ENCODE measurements at places on chromosomes 1 and 21. TPM values are rescaled to one million over a fixed set of nuclear protein-coding genes. Genes with fewer than 3 reads are reported as not detected.

Gene SELENBP1
- polyA plus RNA-seq: 24.0 TPM

Gene GABRD
- 1.5 TPM for polyA plus RNA-seq

- DNase-seq: no peak
These were observed 47.6 kb upstream of the ABCG1 start for GRCh38 chr21:42171091-42172053.

DNA sequence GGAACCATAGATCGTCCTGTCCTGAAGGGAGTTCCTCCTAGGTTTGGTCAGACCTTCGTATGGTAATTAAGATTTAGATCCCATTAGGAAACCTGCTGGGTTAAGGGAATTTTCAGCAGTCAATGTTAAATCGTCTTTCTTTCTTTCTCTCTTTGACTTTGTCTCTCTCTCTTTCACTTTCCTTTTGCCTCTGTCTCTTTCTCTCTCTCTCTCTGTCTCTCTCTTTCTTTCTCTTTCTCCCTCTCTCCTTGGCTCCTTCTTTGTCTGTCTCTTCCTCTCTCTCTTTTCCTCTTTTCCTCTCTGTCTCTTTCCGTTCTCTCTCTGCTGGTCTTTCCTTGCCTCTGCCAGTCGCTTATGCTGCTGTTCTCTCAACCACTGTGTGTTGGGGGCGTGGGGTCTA, 8.7 kb downstream of the OR2W3 start:
- DNase-seq: no peak

Gene C8B
- not detected for polyA plus RNA-seq

Gene BSND
- polyA plus RNA-seq: 0.04 TPM

- peak; percentile 21 for DNase-seq
These were observed 313.5 kb downstream of the ZNF326 start for GRCh38 chr1:90308421-90308820.

GRCh38 chr1:28258628-28259251, 578 bp upstream of the SESN2 start:
- DNase-seq: no peak

Gene KCNE2
- 0.52 TPM for polyA plus RNA-seq

Gene GJA9
- 0.39 TPM for polyA plus RNA-seq

Gene CCDC18
- 6.2 TPM for polyA plus RNA-seq

- no peak for DNase-seq
These were observed 3.0 kb downstream of the PEAR1 start for GRCh38 chr1:156896490-156897033.

DNA sequence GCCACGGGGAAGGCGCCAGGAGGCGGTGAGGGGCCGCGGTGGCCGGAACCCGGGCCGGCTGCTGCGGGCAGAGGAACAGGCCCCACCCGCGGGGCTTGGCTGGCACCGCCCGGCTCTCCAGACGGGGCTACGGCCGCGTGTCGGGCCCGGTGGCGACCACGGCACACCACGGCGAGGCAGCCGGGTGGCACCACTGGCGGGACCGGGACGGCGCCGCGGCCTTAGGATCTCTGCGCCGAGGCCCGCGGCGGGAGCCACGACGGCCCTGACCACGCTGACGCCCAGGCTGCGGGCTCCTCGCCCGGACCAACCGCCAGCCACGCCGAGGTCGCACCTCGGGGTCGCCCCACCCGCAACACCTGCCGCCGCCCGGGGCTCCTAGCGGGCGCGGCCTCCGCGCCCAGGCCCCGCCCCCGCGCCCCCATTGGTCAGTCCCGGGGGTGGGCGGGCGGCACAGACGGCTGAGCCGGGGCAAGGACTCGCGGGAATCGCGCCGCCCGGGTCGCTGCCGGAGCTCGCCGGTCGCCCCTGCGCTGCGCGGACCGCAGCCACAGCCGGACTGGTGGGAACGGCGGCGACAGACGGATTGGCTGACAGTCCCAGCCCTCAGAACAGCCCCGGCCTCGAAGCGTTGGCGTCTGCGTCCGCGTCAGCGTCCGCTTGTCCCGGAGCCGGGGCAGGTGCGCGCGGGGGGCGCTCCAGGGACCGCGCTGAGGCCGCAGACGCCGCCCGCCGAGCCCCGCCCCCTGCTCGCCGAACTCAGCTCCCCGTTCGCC, at the start of gene BMP8A:
Gene BMP8A (plus strand): TSS at position 491 of the 776 bp plus-strand sequence. CDS start 356 bp downstream, outside the sequence.
- peak; percentile 36 for DNase-seq

Gene SFN
- 0.37 TPM for polyA plus RNA-seq

DNA sequence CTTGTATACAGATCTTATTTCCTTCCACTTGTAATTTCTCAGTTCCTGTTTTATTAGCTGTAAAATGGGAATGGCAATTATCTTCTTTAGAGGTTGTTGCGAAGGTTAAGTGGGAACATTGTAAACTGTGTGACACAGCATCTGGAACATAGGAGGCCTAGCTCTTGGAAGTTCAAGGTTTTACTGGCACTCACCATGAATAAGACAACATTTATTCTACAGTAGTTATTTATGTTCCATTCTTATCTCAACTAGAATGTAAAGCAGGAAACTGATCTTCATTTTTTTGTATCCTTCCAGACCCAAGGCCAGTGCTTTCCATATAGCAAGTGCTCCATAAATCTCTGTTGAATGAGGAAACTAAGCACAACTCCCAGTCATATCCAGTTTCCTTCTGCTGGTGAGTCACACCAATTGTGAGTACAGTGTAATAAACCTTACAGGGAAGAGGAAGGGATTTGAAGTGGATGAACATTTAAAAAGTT, 1.4 kb downstream of the BCL10 start:
- no peak for DNase-seq

DNA sequence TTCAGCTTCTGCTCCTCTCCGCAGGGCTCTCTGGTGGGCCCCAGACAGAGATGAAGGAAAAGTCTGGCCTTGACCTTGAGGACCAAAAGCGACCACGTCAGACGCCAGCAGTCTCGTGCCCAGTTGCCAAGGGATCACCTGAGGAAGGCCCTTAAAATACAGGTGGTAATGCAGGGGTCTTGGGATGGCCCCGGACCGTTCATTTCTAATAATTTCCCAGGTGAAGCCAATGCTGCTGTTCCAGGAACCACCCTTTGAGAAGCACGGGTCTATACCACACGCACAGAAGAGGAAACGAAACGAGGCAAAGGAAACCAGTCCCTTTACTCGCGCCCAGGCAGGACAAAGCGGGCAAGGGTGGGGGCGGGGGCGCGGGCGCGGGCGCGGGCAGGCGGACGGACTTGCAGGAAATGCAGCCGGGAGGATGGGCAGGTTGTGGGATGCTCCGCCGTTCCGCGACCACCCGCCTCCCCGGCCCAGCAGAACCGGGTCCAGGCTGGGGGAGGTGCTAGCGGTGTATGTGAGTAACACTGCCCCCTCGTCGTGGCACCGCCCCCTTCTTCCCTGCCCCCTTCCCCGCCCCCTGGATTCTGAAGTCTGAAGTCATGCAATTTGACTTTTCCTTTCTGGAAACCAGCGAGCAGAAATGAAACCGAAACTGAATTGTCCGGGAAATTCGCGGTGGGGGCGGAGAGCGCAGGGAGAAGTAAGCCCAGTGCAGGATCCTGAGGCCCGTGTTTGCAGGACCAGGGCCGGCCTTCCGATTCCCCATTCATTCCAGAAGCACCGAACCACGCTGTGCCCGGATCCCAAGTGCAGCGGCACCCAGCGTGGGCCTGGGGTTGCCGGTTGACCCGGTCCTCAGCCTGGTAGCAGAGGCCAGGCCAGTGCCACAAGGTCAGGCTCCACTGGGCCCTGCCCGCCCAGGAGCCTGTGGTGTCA, 5.8 kb upstream of the MX1 start:
- DNase-seq: peak; percentile 93

- no peak for DNase-seq
These were observed 8.7 kb downstream of the EEIG2 start for GRCh38 chr1:108568589-108568988.

Gene APOBEC4
- polyA plus RNA-seq: not detected

- DNase-seq: peak; percentile 23
These were observed 8.8 kb upstream of the NLRP3 start for GRCh38 chr1:247407180-247407616.

Gene FMN2
- 0.69 TPM for polyA plus RNA-seq

Gene AMY2A
- polyA plus RNA-seq: not detected

DNA sequence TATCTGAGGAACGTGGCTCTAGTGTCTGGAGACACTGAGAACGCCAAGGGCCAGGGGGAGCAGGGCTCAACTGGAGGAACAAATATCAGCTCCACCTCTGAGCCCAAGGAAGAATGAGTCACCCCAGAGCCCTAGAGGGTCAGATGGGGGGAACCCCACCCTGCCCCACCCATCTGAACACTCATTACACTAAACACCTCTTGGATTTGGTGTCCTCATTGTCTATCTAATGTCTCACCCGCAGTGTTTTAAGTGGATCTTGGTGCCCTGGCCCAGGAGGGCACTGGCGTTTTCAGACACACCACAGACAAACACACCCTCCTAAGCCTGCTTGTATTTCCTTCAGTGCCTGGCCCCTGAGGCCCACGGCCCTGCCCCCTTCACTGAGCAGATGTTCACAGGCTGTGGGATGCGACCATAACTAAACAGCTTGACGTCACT, 2.2 kb upstream of the FALEC start:
- DNase-seq: no peak

Gene TRABD2B
- polyA plus RNA-seq: 4.8 TPM

Gene PBX1
- 55.6 TPM for polyA plus RNA-seq

Gene TNFAIP8L2
- polyA plus RNA-seq: 2.2 TPM

Gene SPATA46
- not detected for polyA plus RNA-seq

GRCh38 chr1:37945743-37946702, 830 bp downstream of the INPP5B start:
- peak; percentile 38 for DNase-seq

DNA sequence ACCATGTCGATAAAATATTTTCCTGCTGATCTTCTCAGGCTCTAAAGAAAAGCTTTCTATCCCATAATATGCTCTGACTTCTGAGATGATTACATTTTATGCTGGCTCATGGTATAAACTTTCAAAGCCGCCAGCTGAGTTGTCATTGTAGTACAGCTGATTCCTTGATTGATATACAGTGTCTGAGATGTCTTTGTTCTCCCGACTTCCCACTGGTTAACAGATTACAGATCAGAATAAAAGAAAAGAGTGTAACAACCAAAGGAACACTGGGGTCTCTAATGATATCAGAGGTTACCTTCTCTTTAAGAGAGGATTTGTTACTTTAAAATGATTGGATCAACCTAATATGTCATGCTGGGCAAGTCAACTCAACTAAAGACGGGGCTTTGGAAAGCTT, 485.4 kb upstream of the LRRC7 start:
- no peak for DNase-seq

GRCh38 chr1:9687120-9687873, 35.8 kb downstream of the PIK3CD start:
- peak; percentile 54 for DNase-seq
